ENCODE measurements at places on chromosomes 5 and 9. TPM values are rescaled to one million over a fixed set of nuclear protein-coding genes. Genes with fewer than 3 reads are reported as not detected.

GRCh38 chr5:1444361-1445189 is 665 bp downstream of the SLC6A3 start:
- no peak overlapping the region for H3K4me3 ChIP-seq
- no peaks in the 10 kb centered on the region for H3K36me3 ChIP-seq
- no peak for DNase-seq
- H3K27me3 ChIP-seq, result peaks cover 56% of the 10 kb centered on the region
- no peaks in the 10 kb centered on the region for H3K4me1 ChIP-seq

- no peaks in the 10 kb centered on the region for H3K4me1 ChIP-seq
- no peak for DNase-seq
- no peaks in the 10 kb centered on the region for H3K36me3 ChIP-seq
- H3K27me3 ChIP-seq, result no peaks in the 10 kb centered on the region
- no peak overlapping the region for H3K27ac ChIP-seq
These were observed 100.2 kb downstream of the NXNL2 start for GRCh38 chr9:88635151-88635550.

GRCh38 chr5:102853680-102854079 is 98.6 kb downstream of the PAM start:
- H3K27me3 ChIP-seq, result no peaks in the 10 kb centered on the region
- H3K36me3 ChIP-seq, result no peaks in the 10 kb centered on the region
- no peak overlapping the region for H3K4me3 ChIP-seq
- H3K27ac ChIP-seq, result no peak overlapping the region

The ZNF484 gene
- 21.4 TPM for total RNA-seq

The HAVCR2 gene
- total RNA-seq, result 24.3 TPM

The OR2K2 gene
- total RNA-seq, result not detected
